ENCODE measurements at places on chromosomes 11 and 22.
A peak's percentile ranks its signal among the peaks of the same experiment; 100 is the strongest.

GRCh38 chr11:78189174-78189724 lies 530 bp downstream of the USP35 start:
- DNase-seq, result no peak

- DNase-seq, result no peak
These were observed 255.5 kb upstream of the PITPNB start for GRCh38 chr22:28174509-28174908.

GRCh38 chr22:26322179-26322905 lies 106.7 kb upstream of the ASPHD2 start:
- DNase-seq, result no peak

DNA sequence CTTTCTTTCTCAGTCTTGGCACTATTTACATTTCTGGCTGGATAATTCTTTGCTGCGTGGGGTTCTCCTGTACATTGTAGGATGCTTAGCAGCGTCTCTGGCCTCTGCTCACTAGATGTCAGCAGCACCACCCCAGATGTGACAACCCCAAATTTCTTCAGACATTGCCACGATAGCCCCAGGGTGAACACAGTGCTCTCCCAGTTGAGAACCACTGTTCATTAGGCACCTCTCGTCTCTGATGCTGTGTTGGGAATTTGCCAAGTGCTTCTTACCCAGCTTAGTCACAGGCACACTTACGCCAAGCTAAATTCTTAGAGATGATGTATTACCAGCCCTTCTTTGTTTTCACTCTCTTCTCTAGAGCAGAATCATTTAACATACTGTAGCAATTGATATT lies 9.4 kb downstream of the TRIM6 start:
- no peak for DNase-seq

- DNase-seq, result no peak
These were observed 34.9 kb downstream of the SCUBE1 start for GRCh38 chr22:43308060-43308830.

GRCh38 chr11:77449060-77449521 lies 24.8 kb downstream of the PAK1 start:
- DNase-seq, result peak; percentile 44

DNA sequence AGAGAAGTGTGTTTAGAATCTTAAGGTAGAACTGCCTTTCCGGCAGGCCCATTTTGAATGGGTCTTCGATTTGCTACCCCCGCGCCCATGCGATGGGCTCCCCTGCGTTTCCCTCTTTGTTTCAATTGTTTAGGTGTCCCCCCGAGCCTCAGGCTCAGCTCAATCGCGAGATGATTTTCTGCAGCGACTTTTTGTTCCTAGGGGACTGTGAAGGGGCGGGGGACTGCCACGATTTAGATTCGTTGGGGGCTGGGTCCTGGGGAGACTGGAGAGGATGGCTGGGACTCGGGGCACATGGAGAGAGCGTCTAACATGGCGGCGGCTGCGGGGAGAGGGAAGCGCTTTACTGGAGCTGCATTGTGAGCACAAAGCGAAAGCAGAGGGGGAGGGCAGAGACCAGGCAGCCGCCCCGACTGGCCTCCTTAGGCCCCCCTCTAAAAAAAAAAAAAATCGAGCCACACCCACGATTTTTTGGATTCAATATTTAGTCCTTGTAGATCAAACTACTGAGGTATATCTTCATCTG lies 1.7 kb downstream of the CAPRIN1 start:
- peak; percentile 77 for DNase-seq

DNA sequence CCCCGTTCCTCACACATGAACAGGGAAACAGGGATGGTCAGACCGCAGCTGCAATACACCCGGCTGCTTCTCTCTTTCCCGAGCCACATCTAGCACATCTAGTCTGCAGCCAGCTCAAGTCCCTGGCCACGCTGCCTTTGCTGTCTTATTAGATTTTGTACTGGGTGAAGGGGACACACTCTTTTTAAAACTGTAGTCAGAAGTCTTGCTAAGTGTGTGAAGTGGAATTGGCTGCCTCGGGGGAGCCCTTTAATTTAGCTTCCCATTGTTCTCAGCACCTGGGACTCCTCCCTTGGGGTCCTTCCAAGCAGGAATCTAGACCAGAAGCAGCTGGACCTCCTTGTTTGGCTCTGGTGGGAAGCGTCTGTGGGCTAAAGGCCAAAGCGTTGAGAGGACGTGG lies 420.0 kb downstream of the CTTN start:
- no peak for DNase-seq

- DNase-seq, result no peak
These were observed 1.4 kb downstream of the RCE1 start for GRCh38 chr11:66844496-66845142.

DNA sequence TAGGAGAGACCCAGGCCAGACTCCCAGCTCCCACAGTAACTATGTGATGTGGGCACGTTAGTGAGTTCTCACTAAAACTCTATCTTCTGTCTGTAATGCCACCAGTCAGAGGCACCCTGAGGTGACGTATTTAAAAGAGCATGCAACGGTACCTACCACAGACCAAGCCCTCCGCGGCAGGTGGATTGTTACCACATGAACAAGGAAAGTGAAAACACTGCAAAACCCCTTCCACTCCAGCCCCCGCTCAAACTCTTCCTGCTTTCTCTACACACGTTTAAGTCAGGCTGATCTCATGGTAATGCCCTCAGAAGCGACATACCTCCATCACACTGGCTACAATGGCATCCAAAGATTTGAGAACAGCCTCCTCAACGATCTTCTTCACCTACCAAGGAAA lies 36.7 kb downstream of the SERPIND1 start:
- no peak for DNase-seq

GRCh38 chr11:122494221-122494620 lies 161.3 kb upstream of the UBASH3B start:
- DNase-seq, result no peak

GRCh38 chr11:10438458-10438857 lies 16.6 kb upstream of the AMPD3 start:
- DNase-seq, result no peak

DNA sequence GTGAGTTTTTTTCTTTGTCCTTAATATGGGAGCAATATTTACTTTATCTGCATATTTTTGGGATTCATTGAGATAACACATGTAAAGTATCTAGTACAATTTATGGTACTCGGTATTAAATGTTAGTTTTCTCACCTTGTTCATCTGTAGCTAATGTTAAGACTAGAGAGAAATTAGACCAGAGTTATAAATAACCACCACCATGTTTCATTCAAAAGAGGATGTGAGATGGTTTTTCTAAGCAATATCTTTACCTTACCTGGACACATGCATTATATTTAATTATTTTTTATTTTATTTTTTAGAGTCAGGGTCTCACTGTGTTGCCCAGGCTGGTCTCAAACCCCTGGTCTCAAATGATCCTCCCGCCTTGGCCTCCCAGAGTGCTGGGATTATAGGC lies 18.4 kb downstream of the ARHGAP42 start:
- DNase-seq, result no peak

DNA sequence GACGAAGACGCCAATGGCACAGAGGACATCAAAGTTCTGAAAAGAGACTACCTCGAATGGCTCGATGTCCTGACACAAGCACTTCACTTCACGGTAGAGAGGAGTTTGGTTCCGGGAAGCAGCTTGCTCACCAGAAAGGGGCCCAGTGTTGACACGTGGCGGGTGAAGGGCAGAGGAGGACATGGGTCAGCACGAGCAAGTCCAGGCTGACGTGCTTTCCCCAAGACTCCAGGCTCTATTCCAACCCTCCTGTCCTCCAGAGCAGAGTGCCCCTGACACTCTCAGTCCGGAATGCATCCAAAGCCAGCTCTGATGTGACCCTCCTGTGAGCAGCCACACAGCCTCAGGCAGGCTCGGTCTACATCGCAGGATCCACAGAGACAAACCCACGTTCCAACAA lies 77.5 kb upstream of the BID start:
- DNase-seq, result no peak

DNA sequence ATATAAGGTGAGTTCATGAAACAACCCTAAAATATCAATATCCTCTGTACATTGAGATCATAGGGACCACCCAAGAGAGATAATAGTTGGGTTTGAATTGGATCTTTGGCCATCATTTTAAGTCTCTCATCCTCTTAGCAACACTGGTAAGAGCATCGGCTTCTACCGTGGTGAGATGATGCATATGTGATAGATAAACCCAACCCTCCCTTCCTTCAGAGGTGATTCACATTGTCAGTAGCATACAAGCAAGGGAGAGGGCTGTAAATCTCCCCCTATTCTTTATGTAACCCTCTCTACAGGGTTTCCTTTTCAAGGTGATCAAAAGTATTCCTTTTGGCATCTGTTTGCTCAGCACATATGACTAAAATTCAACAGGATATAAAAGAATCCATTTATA lies 102.4 kb upstream of the MTMR2 start:
- DNase-seq, result no peak

- no peak for DNase-seq
These were observed 31.9 kb downstream of the PDGFB start for GRCh38 chr22:39212721-39213376.

DNA sequence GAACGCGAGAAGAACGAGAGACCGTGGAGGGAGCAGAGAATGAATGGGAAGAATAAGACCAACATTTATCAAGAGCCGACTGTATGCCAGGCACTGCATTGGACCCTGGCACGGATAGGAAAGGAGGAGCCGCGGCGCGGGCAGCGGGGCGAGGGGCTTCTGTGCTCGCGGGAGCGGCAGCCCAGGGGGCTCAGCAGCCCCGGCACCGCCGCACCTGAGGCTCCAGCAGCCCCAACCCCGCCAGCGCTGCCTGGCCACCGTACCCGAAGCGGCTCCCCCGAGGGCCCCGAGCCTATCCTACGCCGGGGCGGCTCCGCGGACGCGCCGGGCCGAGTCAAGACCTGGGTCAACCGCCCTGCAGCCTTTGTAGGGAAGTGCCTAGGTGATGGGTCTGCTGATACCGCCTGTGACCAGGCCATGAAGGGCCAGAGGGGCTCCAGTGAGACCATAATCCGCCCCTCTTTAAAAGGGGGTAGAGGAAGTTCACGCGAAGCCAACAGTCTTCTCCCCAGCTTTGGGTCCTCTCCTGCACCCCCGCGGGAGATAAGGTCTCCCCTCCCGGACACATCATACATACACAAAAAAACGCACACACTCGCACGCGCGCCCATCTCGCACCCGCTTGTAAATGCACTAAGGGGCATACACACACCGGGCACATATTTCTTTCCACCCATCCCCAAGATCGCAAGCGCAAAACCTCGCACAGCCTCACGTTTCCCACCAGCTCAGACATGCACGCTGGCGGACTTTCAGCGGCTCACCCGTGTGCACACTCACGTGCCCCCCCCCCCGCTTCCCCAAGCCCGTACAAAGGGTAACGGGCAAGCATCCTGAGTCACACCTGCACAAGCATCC lies 935 bp upstream of the RTN4RL2 start:
- no peak for DNase-seq

DNA sequence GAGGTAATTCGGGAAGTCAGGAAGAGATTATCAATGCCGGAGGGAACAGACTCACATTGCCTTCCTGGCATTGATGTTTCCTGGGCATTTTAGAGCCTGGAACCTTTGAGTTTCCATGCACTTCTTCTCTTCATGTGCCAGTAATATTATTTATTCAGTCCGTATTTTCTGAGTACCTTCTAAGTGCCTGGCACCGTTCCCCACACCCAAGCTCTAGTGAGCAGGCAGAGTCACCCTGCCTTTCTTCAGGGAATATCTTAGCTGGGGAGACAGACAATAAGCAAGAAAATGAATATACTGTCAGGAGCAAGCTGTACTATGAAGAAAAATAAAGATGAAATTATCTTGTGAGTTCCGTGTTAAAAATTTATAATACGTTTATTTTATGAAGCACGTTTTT lies 136.2 kb upstream of the SEZ6L start:
- no peak for DNase-seq

- no peak for DNase-seq
These were observed 7.8 kb downstream of the LARGE2 start for GRCh38 chr11:45930031-45930794.

GRCh38 chr11:117992620-117993019 lies 6.4 kb downstream of the IL10RA start:
- no peak for DNase-seq

DNA sequence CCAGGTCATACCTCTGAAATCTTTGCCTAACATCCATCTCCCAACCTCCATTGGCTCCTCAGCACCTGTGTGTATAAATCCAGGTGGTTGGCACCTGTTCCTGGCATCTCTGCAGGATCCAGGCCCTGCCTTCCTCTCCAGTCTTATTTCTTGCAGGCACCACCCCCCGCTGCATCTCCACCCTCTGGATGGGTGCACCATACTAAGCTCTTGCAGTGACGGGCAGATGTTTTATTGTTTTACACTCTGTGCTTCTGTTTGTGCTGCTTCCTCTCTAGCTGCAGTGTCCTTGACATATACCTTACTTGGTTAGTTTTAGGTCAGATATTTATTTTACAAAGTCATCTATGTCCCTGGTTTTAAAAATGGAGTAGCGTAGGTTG lies 102.6 kb downstream of the TBC1D22A start:
- DNase-seq, result no peak

GRCh38 chr11:2301631-2302305 lies at the start of the genes C11orf21 and TSPAN32:
C11orf21 (minus strand) TSS chr11:2301918; CDS start chr11:2301808, 110 bp downstream.
TSPAN32 (plus strand) TSS chr11:2302013; CDS start chr11:2302150, 137 bp downstream.
- peak; percentile 90 for DNase-seq

GRCh38 chr11:5235364-5236095 lies 1.2 kb upstream of the HBD start:
- DNase-seq, result no peak

- DNase-seq, result no peak
These were observed 393.5 kb downstream of the JRKL start for GRCh38 chr11:96783311-96783710.

DNA sequence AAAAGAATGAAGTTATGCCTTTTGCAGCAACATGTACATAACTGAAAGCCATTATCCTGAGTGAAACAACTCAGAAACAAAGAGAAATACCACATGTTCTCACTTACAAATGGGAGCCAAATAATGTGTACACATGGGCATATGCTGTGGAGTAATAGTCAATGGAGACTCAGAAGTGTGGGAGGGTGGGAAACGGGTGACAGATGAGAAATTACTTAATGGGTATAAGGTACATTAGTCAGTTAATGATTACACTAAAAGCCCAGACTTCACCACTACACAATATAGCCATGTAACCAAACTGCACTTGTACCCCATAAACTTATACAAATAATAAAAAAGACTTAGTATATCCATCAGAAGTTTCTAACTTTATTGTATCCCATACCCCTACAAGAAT lies 674.1 kb upstream of the ARHGAP42 start:
- no peak for DNase-seq

DNA sequence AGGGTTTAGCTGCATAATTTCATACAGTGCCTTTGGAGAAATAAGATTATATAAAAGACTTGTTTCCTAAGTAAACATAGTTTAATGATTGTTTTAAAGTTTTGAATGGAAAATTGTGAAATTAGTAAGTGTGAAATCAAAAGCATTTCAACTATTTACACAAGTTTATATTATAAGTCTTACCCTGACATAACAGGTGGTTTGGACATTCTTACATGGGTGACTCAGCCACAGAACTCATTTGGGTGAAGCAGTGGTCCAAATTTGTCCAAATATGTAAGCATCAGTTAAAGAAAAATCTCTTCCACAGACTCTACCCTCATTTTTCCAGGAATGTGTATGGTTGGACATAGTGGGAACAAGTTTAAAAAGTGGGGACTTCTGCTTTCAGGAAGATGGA lies 68.0 kb downstream of the USP47 start:
- no peak for DNase-seq

GRCh38 chr22:47598864-47599263 lies 836.4 kb downstream of the TBC1D22A start:
- DNase-seq, result no peak

GRCh38 chr22:36771356-36772063 lies 4.4 kb downstream of the IFT27 start:
- no peak for DNase-seq
